ENCODE measurements at places on chromosomes 2 and 18.

DNA sequence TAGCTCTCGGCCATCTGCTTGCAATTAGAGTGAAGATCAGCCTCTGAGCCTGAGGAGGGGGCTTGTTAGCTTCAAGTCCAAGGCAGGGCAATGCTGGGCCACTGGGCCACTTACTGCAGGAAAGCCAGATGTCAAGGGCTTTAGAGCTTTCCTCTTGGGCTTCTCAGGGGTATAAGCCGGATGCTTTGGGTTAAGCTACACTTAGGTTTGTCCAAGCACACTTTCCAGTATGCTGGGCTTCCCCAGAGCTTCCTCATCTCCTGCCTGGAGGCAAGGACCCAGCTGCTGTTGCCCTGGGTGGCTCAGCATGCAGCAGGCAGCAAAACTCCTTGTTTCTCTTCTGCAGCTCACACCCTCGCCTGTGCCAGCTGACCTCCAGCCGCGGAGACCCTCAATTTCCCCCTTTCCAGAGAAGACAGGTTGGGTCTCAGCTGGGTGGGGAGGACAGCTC, 29.0 kb upstream of the ATOH8 start:
- no peak for DNase-seq

DNA sequence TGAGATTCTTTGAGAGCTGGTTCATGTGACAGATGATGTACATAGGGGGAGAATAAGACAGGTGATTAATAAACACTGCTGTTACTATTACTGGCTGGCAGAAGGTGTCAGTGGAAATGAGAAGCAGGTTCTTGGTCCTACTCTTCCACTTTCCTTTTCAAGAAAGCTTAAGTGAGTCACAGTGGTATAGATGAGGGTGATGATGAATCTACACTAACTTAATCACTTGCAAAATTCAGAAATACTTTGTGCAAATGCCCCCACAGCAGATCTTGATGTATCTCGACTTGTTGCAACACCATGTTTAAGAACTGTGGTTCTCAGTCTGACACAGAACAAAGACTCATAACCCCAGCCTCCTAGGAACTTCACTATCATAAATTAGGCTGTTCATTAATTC, 35.9 kb upstream of the MGAT5 start:
- DNase-seq, result no peak

GRCh38 chr2:234771176-234771575, 180.6 kb upstream of the SH3BP4 start:
- DNase-seq, result no peak

DNA sequence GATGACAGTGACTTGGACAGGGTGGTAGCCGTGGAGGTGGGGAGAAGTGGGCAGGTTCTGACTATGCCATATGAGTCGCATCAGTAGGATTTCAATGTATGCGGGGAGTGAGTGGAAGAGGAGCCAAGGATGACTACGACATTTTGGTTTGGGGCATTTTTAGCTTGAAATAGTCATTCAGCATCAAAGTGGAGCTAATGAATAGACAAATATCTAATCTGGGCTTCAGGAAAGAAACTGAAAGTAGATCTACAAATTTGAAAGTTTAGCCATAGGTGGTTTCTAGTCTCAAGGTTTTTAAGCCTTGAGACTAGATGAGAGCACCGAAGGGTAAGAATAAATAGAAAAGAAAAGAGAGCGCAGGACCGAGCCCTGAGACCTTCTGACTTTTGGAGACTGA, 58.3 kb downstream of the FEZ2 start:
- no peak for DNase-seq

- no peak for DNase-seq
Observed at GRCh38 chr2:45069684-45070083, 60.4 kb upstream of the SIX2 start.

DNA sequence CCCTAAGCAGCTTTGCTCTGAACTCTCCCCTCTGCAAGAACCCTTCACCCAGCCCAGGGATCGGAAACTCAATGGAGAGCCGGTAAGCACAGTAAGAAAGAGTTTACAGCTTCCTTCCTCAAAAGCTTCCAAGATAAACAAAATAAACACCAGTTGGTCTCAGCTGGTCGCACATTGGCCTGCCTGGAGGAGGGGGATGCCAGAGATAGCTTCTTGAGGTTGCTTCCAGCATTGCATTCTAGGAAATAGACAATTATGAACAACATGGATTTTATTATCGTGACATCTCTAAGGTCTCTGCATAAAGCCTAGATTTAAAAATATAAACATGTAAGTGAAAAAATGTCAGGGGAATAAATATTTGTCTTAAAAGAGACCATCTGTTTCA, 141.5 kb upstream of the PKDCC start:
- DNase-seq, result no peak

DNA sequence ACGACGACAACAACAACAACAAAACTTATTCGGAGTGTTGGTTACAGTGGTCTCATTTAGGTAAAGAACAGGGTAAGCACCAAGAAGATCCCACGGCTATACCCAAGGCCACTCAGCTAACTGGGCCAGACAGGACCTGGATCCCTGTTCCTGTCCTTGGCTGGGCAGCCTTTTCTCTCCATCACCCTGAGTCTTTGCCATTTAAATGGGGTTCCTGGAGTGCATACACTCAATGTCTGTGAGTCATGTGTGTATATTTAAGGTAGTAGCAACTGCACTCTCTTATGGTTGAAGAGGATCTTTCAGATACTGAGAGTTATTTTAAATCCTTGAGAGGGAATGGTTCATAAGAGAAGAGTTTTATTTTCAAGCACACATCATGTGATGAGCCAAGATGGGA, 35.3 kb downstream of the ADCYAP1 start:
- no peak for DNase-seq

DNA sequence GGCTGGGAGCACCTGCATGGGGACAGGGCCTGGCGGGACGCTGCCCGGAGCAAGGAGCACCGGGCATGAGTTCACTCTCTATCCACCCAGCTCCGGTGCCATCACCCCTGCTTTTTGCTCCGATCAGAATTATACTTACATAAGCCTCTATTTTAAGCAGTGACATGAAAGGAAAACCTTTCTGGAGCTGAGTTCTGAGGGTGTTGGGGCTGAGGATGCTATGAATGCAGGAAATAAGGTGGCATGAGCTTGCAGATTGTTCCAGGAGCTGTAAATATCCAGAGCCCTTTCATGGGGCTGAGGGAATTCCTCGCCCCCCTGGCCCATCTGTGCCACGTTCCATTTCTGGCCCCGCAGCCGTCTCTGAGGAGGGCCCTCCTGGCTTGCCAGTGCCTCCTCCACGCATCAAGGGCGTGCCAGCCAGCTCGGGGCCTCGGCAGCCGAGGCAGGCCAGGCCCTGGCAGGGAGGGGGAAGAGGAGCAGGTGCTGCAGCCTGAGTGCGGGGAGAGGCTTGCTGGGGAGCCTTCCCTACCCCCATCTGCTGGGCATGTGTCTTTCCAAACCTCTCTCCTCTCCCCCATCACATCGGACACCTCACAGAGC, 91.7 kb upstream of the MCFD2 start:
- DNase-seq, result no peak

DNA sequence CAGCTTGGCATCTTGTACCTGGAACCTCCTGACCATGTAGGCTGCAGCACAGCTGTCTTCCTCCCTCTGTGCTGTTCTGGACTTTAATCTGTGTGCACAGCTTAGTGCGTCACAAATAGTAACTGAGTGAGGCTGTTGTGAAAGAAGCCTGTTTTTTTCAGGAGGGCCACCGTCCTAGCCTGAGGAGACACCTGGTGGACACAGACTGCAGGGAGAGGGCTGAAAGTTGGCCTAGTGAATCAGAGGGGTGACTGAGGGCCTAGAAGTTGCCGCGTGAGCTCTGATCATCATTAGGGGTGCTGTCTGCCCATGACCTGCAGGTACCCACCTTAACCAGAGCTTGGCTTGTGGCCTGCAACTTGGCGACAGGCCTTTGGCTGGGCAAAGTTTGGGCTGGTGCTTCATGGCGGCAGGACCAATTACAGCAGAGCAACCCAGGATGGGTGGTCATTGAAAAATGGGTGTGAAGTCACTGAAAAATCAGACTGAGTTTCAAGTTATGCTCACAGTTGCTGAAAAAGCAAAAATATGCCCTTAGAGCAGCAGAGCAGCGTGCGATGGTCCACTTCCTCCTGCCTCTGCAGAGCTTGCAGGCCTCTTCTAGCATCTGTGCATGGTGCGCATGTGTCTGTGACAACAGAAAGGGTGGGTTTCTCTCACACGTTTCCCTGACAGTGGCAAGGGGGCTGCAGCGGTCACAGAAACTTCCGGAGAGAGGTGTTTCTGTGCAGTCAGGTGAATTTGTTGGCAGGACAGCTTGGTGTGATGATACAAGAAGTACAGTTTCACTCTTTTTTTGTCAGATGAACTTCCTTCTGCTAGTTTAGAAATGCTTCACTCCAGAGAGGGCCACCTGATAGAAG, 9.6 kb downstream of the GDF7 start:
- DNase-seq, result peak; percentile 30

- no peak for DNase-seq
Observed at GRCh38 chr2:39008665-39009064, 112.2 kb downstream of the SOS1 start.

- no peak for DNase-seq
Observed at GRCh38 chr18:50315100-50315871, 27.8 kb upstream of the CXXC1 start.

DNA sequence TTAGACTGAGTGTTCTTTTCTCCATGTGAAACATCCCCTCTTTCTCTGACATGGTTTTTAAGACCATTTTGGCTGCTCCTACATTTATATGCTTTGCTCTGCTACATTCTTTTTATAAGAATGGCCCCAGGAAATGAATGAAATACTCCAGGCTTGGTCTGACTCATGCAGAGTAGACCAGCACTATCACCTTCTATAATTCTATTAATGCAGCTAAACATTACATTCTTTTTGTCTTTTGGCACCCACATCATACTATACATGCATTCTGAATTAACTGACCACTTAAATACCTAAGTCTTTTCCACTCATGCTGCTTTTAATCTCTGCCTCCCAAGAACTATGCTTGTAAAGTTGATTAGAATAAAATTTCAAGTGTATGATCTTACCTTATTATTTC, 94.1 kb downstream of the AAK1 start:
- DNase-seq, result no peak

- DNase-seq, result peak; percentile 86
Observed at GRCh38 chr2:70789304-70790135, 923 bp downstream of the FIGLA start.

GRCh38 chr2:206728277-206729199, 10.3 kb upstream of the DYTN start:
- DNase-seq, result peak; percentile 54

GRCh38 chr18:56210520-56210919, 427.9 kb downstream of the TXNL1 start:
- no peak for DNase-seq

- DNase-seq, result no peak
Observed at GRCh38 chr2:205731583-205731981, 49.3 kb downstream of the NRP2 start.

DNA sequence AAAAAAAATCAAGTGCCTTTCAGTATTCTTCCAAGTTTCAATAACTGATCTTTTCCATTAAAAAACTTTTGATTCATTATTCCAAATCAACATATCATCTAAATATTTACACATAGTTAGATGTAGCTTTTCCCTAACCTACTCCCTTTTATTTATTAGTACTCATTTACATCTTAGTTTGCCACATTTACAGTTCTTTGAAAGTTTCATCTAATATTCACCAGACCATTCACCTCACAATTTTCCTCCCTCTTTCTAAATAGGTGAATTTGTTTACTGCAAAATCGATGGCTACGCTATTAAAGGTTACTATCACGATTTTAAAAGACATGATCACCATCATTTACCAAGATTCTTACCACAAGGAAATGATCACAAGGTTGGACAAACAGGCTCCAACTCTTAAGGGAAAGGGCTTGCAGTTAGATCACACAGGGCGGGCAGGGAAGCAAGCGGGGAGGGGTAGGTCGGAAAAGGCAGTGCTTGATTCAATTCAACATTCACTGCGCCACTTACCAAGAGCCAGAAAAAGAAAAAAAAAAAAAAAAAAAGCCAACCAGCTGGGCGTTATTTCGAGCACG, 654 bp upstream of the MARCHF7 start:
- no peak for DNase-seq

- DNase-seq, result peak; percentile 92
Observed at GRCh38 chr18:58887613-58887963, 22.9 kb downstream of the ZNF532 start.

GRCh38 chr2:45595721-45596435, 15.2 kb downstream of the SRBD1 start:
- no peak for DNase-seq

- DNase-seq, result no peak
Observed at GRCh38 chr18:46155641-46156051, 51.5 kb downstream of the HAUS1 start.

GRCh38 chr2:105864262-105864661, 119.5 kb downstream of the NCK2 start:
- no peak for DNase-seq

- no peak for DNase-seq
Observed at GRCh38 chr18:55149994-55150393, 190.7 kb upstream of the CCDC68 start.

GRCh38 chr2:198966269-198966668, 491.5 kb downstream of the SATB2 start:
- no peak for DNase-seq

DNA sequence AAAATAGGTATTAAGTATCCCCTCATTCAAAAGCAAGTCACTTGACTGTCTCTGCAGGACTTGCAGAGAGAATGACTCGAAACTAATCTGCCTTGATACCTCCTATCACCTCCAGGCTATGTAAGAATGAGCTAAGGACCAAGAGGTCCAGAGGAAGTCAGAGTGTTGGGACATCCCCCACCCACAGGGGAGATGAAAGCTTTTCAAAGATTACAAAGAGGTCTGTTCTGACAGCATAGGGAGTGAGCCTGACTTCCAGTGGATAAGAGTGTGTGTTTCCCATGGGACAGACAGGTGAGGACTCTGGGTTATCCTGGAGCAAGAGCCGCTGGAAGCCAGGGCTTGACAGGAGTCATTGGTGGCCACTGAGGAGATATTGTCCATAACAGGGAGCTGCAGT, 85.0 kb upstream of the TACR1 start:
- DNase-seq, result no peak

- DNase-seq, result no peak
Observed at GRCh38 chr18:55354795-55355194, 233.2 kb downstream of the TCF4 start.

- no peak for DNase-seq
Observed at GRCh38 chr2:98346311-98347236, at the start of gene CNGA3. CNGA3 (plus strand) TSS chr2:98346456; CDS start chr2:98369976, 23,520 bp downstream.

DNA sequence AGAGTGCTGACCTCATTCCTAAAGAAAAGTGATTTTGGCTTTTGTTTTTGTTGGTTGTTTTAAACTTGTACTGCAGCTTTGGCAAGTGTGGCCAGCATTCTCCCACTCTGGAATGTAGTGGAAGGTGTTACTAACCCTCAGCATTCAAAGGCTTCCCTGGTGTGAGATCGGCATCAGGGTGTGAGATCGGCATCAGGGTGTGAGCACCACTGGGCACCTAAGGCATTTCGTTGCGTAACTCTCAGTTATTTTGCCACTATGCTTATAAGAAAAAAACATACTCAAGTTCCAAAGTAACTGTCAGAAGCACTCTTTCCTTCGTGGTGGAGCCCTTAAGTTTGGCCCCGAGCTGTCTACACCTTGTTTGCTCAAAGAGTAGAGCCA, 1.7 kb downstream of the CYBRD1 start:
- DNase-seq, result no peak

DNA sequence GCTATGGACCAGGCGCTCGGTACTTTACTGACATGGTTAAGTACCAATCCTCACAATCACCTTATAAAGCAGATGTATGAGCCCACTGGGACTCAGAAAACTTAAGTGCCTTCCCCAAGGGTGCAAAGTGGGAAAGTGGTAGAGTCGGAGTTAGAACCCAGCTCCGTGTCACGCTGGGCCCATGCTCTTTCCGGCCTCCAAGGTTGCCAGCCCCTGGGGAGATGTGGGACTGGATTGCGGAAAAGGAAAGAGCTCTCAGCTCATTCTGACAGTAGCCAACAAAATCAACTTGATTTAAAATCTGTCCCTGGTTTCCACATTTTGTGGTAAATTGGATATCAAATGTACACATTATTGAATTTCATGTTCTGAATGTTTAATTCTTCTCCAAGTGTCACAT, 403.8 kb downstream of the DCDC2C start:
- DNase-seq, result no peak
